ENCODE measurements at places on chromosomes 6 and 20.

DNA sequence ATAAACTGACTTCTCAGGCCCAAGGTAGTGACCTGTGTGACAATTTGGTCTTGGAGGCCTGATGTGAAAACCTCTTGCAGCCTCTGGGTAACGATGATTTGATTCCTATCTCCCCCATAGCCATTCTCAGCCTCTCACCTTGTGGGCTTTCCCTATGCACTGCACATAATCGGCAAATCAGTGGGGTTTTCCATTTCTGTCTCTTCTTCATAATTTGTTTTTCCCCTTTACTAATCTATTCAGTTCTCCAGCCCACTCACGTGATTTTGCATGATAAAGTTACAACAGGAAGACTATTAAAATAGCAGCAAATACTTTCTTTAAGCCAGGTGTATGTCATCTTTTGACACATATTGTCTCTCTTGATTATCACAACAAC is 893.7 kb downstream of the TFAP2A start:
- DNase-seq: no peak

DNA sequence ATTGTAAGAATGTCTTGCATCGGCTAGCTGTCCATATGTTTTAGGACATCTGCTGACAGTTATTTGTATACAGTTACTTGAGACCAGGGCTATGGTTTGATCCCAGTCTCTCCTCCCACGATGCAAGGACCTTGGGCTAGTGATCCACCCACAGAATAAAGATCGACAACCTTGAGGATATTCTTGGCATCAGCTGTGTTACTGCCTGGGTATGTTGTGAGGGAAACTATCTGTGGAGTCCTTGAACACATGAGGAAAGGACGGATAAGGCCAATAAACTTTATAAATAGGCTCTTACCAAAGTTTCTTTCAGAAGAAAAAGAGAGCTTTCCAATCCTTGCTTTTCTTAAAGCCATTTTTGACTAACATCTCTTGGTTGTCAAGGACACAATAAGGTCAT is 70.8 kb upstream of the HEY2 start:
- no peak for DNase-seq

GRCh38 chr6:127069659-127070279 is 48.7 kb upstream of the RSPO3 start:
- no peak for DNase-seq

DNA sequence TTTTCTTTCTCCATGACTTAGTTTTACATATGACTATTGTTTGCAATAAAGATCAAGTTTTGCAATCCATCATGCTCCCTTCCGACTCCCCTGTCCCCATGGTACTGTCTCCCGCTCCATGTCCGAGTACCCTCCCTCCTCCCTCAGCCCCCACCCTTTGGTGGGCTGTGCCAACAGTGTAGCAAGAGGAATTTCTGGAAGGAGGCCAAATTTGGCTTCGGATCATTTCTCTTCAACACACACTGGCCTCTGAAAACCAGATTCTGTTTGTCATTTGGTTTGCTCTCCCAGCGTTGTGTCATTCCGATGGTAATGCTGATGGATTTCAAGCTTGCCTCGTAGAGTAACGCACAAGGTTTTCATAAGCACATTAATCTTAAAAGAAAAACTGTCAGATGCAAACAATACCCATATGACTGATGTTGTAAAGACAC is 22.9 kb upstream of the PAX1 start:
- no peak for DNase-seq

DNA sequence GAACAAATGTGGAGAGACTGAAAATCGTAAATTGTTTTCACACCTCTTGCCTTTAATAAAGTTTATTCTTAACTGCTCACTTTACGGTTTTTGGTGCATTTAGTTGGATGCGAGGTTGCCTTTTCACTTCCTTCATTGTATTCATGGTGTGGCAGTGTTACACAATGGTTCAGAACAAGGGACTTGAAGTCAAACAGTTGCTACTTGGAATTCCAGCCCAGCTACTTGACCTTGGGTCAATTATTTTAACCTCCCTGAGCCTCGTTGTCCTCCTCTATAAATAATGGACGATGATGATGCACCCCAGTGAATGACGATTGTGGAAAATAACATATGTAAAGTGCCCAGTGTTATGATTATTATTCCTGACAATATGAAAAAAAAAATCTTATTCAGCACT is 72.3 kb downstream of the CARMIL1 start:
- no peak for DNase-seq

- DNase-seq: no peak
Measured at GRCh38 chr6:8857160-8857559, 421.8 kb upstream of the SLC35B3 start.

DNA sequence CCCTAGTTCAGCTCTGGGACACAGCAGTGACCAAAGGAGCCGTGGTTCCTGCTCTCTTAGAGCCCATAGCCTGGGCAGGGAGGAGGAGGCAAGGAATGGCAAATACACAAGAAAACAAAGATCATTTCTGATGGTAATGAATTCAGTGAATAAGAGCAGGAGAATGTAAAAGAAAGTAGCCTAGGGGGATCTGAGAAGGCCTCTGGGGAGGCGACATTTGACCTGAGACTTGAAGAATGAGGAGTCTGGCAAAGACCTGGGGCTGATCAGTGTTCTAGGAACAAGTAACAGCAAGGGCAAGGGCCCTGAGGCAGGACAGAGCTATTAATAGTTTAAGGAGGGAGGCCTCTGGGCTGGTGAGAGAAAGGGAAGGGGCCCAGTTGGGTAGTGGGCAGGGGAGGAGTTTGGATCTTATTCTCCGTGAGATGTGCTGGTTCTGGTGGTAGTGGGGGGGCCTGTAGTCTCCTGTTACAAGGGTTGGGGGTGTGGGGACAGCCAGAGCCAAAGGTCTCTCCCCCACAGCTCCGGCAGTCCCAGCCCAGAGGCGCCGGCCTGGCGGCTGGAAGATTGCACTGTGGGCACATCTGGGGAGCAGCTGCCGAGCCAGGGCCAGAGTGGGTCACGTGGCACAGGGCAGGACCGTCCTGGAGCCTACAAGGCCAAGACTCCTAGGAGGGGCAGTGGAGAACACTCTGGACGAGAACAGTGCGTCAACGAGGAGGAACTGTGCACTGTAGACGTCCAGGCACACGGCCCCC is 9.3 kb upstream of the ID1 start:
- no peak for DNase-seq

- no peak for DNase-seq
Measured at GRCh38 chr6:35511562-35511941, 1.1 kb downstream of the TULP1 start.

GRCh38 chr6:170209354-170210025 is 81.4 kb downstream of the DLL1 start:
- DNase-seq: no peak

GRCh38 chr6:44869321-44869897 is 458.7 kb upstream of the RUNX2 start:
- no peak for DNase-seq

- DNase-seq: no peak
Measured at GRCh38 chr6:83511901-83512681, at the start of gene PRSS35. Gene PRSS35 (plus strand): TSS chr6:83512534. CDS start chr6:83523442, 10,908 bp downstream.

- DNase-seq: no peak
Measured at GRCh38 chr20:20455926-20456325, 88.0 kb downstream of the INSM1 start.

- no peak for DNase-seq
Measured at GRCh38 chr6:158703111-158703836, 53.4 kb downstream of the SYTL3 start.

DNA sequence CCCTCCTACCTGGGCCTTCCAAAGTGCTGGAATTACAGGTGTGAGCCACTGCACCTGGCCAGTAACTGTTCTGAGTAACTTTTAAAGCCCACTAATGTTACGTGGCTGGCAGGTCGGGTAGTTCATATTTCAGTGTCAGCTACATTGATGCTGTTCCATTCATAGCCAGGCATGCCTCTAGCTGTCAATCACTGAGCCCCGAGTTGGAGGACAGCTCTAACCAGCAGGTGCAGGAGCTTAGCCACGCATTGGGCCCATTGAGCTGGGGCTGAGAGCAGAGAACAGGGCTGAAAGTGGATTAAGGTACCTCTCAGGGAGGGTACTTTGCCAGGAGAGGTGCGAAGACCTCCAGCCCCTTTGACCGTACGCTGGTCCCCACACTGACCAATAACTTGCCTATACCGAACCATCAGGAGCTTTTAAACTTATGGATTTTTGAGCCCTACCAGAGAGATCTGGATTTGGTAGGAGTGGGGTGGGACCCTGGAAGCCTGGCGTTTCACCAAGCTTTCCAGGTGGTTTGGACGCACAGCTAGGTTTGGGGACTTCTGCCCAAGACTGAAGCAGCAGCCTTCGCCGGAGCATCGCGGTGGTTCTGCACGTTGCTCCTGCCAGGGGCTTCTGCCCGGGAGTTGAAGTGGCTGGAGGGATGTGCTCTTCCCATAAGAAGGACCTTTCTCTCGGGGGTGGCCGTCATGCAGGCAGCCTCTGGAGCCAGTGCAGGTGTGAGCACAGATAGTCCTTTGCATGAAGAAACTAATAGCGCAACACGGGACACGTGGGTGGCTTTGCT is 82.6 kb downstream of the SERAC1 start:
- DNase-seq: no peak

DNA sequence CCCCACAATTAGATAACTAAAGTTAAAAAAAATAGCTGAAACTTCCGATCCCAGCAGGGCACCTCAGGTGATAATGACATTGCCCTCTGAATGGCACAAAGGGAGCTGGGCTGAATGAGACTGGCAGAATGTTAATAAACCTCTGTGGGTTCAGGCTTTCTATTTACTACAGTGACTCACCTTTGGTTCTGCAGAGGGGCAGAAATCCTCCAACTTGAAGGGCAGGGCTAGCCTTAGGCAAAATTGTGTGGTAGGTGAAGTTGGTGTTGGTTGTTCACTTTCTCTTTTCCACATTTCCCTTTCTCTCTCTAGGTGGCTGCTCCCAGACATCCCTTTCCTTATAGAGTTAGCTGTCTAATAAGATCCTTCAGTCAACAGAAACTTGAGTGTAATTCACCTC is 625.2 kb downstream of the EPM2A start:
- no peak for DNase-seq

GRCh38 chr6:11804701-11805100 is 26.1 kb upstream of the ADTRP start:
- no peak for DNase-seq
